ENCODE measurements at places on chromosomes 11 and 22. TPM values are rescaled to one million over a fixed set of nuclear protein-coding genes. Genes with fewer than 3 reads are reported as not detected.

Gene KIRREL3
- 0.76 TPM for total RNA-seq

Gene P2RY2
- 1.2 TPM for total RNA-seq

Gene KREMEN1
- 4.1 TPM for total RNA-seq

Gene CDK2AP2
- total RNA-seq, result 47.6 TPM

Gene SERHL2
- 0.37 TPM for total RNA-seq

Gene MS4A12
- total RNA-seq, result not detected

Gene OR10W1
- total RNA-seq, result not detected

Gene SLC22A9
- not detected for total RNA-seq

Gene APLNR
- 0.53 TPM for total RNA-seq

Gene MMP27
- not detected for total RNA-seq

Gene MS4A3
- total RNA-seq, result not detected

Gene CDC42EP2
- total RNA-seq, result 15.2 TPM

Gene ZBTB16
- 0.34 TPM for total RNA-seq

Gene SCGB2A2
- total RNA-seq, result not detected

Gene MAP6
- 0.27 TPM for total RNA-seq

Gene OR10G4
- total RNA-seq, result not detected

Gene APOA5
- 0.20 TPM for total RNA-seq

Gene PRR5L
- 4.0 TPM for total RNA-seq

Gene LRRC56
- 2.5 TPM for total RNA-seq

Gene SPON1
- 4.1 TPM for total RNA-seq

Gene CHCHD10
- 170 TPM for total RNA-seq

Gene APOL5
- not detected for total RNA-seq

Gene CREB3L1
- total RNA-seq, result 10.9 TPM

Gene DMC1
- total RNA-seq, result 4.3 TPM

Gene MMP12
- not detected for total RNA-seq

Gene P2RX6
- 0.13 TPM for total RNA-seq

Gene KDM4D
- total RNA-seq, result 2.4 TPM

Gene KLHL35
- total RNA-seq, result 0.22 TPM

Gene MAML2
- 5.1 TPM for total RNA-seq

Gene GAB4
- total RNA-seq, result 0.16 TPM

Gene MUC15
- not detected for total RNA-seq

Gene PKP3
- 21.4 TPM for total RNA-seq

Gene OR5M3
- not detected for total RNA-seq

Gene JAM3
- 34.1 TPM for total RNA-seq

Gene FGF19
- total RNA-seq, result 18.6 TPM

Gene PLEKHB1
- total RNA-seq, result 15.8 TPM

Measured in WTC11 (cell line).